Muscle of back (tissue), 13 donors: ENCODE measurements at places on chromosomes 4 and X. TPM values are rescaled to one million over a fixed set of nuclear protein-coding genes. Genes with fewer than 3 reads are reported as not detected.

The PABPC1L2B gene
- polyA plus RNA-seq = not detected

The DCHS2 gene
- polyA plus RNA-seq = 6.6 TPM

The SATL1 gene
- polyA plus RNA-seq = 0.66 TPM

The RAB40AL gene
- polyA plus RNA-seq = not detected

The JAKMIP1 gene
- polyA plus RNA-seq = not detected

The MAGEE1 gene
- polyA plus RNA-seq = 2.4 TPM

The MXRA5 gene
- 105 TPM for polyA plus RNA-seq

The CCDC160 gene
- polyA plus RNA-seq = 0.42 TPM

The GJB1 gene
- polyA plus RNA-seq = not detected

The HSPA4L gene
- 6.9 TPM for polyA plus RNA-seq

The TMPRSS11F gene
- 0.17 TPM for polyA plus RNA-seq

The ZXDA gene
- polyA plus RNA-seq = 2.8 TPM

The FBXL5 gene
- 62.5 TPM for polyA plus RNA-seq

The POU4F2 gene
- polyA plus RNA-seq = not detected

The CFAP99 gene
- 0.20 TPM for polyA plus RNA-seq

The ZIC3 gene
- 1.1 TPM for polyA plus RNA-seq

The SRPK3 gene
- 277 TPM for polyA plus RNA-seq

The RAB41 gene
- polyA plus RNA-seq = 0.30 TPM

The ADH1A gene
- polyA plus RNA-seq = 0.75 TPM

The SPANXD gene
- polyA plus RNA-seq = not detected

The PAGE2B gene
- polyA plus RNA-seq = 0.95 TPM

The PPP3CA gene
- 36.1 TPM for polyA plus RNA-seq

The TMEM150C gene
- polyA plus RNA-seq = 5.2 TPM

The GAGE12F gene
- polyA plus RNA-seq = not detected

The DCAF8L2 gene
- not detected for polyA plus RNA-seq

The SOX3 gene
- 0.10 TPM for polyA plus RNA-seq

The RTL3 gene
- polyA plus RNA-seq = 1.6 TPM

The RASL11B gene
- 9.1 TPM for polyA plus RNA-seq

The CENPVL1 gene
- polyA plus RNA-seq = not detected

The MAEA gene
- polyA plus RNA-seq = 44.9 TPM
